NCI-H526 (cell line): ENCODE measurements at places on chromosomes 13 and 19.

- no peak for DNase-seq
Observed at GRCh38 chr13:44331912-44332851, 41.4 kb upstream of the SERP2 start.

DNA sequence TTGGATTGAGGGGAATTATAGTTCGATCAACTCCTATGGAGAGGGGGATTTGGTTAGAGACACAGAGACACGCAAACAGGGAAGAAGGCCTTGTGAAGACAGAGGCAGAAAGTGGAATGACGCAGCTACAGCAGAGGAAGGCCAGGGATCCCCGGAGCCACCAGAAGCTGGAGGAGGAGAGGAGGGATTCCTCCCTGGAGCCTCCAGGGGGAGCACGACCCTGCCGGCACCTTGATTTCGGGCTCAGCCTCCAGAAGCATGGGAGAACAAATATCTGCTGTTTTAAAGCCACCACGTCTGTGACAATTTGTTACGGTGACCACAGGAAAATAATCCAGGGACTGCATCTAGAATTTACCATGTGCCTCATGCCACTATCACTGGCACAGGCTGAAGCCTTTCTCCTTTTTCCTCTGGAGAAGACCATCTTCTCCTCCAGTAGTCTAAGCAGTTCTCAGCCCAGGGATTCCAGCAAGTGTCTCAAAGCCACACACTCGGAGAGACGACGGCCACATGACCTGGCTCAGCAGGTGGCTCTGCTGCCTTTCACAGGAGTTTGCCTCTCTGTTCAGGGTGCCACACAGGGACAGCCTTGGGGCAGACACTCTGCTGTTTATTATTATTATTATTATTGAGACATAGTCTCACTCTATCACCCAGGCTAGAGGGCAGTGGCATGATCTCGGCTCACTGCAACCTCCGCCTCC, 39.9 kb upstream of the CCNE1 start:
- DNase-seq, result peak; percentile 8

DNA sequence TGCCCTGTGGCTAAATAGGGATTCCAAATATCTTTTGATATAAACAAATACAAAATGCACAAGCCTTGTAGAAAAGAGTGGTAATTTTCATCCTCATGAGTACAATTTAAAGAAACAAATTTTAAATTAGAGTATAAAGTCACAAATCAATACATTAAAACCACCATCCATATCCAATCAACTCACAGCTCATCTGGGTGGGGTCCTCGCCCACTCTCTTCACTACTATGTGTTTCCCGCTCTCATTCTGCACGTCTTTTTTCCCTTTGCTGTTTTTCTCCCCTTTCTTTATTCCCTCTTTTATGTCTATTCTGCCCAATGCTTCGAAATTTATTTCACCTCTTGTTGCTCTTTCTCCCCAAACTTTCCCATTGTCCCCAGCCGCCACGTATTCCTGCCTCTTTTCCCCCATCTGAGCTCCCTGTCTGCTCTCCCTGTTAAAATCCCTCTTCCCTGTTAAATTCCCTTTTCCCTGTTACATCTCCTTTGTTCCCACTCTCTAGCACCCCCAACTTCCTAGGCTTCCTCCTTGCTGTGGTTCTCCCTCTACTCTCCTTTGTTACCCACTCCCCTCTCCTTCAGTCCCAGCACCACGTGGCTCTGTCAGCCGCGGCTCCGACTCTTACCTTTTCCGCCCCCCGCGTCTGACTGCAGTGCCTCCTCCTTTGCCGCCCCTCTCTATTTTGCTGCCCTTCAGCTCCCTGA, 1.3 kb downstream of the ZNF616 start:
- DNase-seq, result peak; percentile 85

GRCh38 chr19:33703438-33703750, 81.6 kb downstream of the CHST8 start:
- no peak for DNase-seq

- no peak for DNase-seq
Observed at GRCh38 chr13:112820318-112820717, 130.5 kb downstream of the ATP11A start.

GRCh38 chr19:55901369-55902079, 30.6 kb downstream of the NLRP13 start:
- no peak for DNase-seq
